ENCODE measurements at places on chromosomes 7 and 10.
A peak's percentile ranks its signal among the peaks of the same experiment; 100 is the strongest.

- DNase-seq, result no peak
These were observed 210.5 kb downstream of the SEMA3A start for GRCh38 chr7:83984076-83984475.

- DNase-seq, result peak; percentile 10
These were observed 33.9 kb downstream of the KAZALD1 start for GRCh38 chr10:101095550-101096213.

GRCh38 chr7:23235813-23236221, 10.8 kb upstream of the GPNMB start:
- no peak for DNase-seq

DNA sequence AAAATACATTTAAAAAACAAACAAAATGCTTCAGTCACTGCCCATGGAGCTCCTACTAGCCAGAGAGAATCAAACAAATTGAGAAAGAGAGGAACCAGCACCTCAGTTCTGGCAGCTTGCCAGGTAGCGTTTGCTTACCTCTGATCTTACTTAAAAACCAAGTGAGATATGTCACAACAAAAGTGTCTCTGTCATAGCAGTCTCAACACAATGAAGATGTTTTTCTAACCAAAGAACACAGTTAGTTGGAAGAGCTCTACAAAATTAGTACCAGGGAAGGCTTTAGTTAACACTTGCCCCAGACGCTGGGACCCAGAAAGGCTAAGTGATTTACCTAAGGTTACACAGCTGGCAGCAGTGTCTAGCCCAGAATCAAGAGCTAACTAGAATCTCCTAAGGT, 3.4 kb downstream of the DOCK4 start:
- DNase-seq, result no peak

Measured in NCI-H187 treated with DMSO at 0.1 percent for 48 hours (cell line).